ENCODE measurements at places on chromosomes 6 and 20.

- no peak for DNase-seq
Measured at GRCh38 chr6:90110971-90111370, 185.7 kb downstream of the BACH2 start.

DNA sequence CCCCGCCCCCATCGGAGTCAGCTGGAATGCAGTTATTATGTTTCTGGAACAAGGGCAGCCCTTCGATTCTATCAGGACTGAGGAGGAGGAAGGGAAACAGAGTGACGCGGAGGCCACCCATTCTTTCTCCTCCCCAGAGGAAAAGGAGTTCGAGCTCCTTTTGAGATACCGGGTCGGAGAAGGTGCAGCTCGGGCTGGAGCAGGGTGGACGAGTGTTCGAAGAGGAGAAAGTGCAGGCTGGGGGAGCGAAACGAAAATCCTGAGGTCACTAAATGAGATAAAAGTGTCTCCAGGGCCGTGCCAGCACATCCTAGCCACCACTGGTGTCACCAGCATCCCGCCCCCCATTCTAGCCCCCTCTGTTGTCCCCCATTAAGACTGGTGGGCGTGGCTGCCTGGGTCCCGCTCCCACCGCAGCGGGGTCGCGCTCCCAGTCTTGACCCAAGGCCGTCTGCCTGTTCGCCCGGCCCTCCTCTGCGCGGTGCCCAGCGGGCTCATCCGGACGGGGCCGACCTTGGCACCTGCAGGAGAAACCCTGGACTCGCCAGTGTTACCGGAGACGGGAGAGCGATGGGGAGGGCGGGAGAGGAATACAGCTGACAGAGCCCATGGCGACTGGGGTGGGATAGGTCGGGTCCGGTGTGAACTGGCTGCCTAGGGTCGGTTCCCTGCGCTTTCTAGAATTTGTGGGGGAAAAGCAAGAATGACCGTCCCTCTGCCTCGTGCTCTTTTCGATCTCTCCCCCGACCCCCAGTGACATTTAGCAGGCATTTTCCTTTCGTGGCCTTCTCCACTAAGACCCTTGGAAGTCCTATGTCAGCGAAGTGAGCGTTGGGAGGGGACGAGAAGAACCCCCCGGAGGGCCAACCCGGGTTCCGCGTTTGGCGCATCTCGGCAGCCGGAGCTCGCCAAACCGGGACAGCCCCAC lies 16.2 kb downstream of the FOXA2 start:
- no peak for DNase-seq

- DNase-seq = no peak
Measured at GRCh38 chr6:142833054-142833453, 111.9 kb downstream of the HIVEP2 start.

GRCh38 chr20:59235226-59235625 lies 65.2 kb upstream of the EDN3 start:
- DNase-seq = no peak

DNA sequence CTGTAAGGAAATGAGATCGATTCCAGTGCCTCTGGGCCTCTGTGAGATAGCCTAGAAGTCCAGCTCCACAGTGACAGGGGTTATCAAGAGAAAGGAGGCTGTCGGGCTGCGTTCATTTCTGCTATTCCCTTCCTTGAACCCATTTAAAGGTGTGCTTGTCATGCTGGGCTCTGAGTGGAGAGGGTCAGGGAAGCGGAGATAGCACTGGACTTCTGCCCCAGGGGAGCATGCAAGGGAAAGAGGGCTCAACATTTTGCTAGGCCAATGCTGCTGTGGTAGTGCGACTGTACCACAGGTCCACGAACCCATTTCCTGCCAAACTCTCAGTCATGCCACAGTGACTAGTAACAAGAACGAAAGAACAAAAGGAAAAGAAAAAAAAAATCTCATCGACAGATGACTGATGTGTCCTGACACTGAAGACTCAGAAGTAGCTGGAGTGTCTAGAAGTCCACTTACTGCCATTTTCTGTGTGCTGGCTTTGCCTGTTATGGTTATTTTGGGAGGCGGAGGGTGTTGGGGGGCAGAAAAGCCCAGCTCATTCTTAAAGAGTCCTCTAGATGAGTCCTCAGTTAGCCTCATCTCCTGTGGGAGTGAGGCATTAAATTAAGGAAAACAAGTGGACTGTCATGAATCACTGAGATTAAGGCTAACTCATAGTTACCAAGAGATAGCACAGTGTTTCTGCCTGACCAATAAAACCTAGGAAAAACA lies 8.1 kb downstream of the NEDD9 start:
- no peak for DNase-seq

DNA sequence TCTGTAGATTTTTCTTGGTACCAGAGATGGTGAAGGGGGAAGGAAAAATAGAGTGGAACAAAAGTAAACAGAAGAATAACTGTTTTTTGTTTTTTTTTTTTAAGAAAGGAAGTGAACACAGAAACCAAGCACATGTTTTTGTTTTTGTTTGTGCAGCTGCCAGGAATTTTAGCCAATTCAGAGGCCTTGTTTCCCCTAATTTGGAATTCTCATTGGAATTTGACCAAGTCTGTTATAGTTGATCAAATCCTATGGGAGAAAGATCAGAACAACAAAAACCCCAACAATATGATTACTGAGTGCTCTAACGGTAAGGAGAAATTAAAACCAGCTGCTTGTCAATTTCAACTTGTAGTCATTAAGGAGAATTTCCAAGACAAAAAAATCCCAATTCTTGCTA lies 18.2 kb upstream of the IL22RA2 start:
- no peak for DNase-seq

DNA sequence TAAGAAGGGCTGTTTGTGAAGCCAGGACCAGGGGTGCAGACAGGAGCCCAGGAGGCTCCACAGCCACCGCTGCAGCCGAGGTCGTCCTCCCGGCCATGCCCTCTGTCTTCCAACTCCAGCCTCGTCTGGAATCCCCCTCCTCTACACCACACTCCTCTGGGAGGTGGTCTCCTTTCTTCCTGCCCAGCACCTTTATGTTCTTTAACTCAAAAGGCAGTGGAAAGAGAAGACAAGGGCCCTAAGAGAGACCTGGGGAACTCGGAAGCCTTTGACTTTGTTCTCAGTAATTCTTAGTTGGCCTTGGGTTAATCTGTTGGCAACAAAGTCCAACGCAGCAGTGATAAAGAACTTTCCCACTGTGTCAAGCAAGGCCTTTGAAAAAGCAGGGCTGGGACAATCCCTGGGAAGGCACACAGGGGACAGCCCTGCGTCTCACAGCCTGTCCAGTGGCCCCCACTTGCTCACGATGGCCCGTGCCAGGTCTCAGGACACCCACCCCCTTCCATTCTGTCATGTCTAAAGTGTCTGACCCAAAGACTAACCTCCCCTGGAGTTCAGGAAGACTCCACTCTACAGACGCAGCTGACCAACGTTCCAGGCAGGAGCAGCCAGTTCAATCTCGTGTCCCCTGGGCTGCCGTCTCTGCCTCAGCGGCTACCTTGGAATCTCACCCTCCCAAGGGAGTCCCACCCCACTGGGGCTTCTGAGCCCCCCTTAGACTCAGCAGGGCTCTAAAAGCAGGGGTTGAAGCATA lies 42.8 kb upstream of the FAM50B start:
- DNase-seq = no peak

GRCh38 chr6:136784271-136784664 lies 8.0 kb downstream of the MAP3K5 start:
- DNase-seq = no peak

DNA sequence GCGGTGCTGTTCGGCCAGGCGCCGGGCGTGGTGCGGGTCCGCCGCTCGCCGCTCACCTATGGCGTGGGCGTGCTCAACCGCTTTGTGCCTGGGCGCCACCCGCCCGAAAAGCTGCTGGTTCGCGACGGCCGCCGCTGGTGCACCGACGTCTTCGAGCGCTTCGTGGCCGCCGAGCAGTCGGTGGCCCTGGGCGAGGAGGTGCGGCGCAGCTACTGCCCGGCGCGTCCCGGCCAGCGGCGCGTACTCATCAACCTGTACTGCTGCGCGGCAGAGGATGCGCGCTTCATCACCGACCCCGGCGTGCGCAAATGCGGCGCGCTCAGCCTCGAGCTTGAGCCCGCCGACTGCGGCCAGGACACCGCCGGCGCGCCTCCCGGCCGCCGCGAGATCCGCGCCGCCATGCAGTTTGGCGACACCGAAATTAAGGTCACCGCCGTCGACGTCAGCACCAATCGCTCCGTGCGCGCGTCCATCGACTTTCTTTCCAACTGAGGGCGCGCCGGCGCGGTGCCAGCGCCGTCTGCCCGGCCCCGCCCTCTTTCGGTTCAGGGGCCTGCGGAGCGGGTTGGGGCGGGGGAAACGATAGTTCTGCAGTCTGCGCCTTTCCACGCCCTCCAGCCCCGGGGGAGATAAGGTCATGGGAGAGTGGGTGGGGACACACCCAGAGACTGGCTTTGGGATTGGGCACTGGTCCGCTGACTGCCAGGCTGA lies 15.7 kb downstream of the ADISSP start:
- DNase-seq = no peak

- DNase-seq = no peak
Measured at GRCh38 chr6:159416891-159417560, 247.8 kb downstream of the FNDC1 start.

GRCh38 chr6:33668914-33669313 lies 42.6 kb downstream of the UQCC2 start:
- DNase-seq = no peak

GRCh38 chr20:20363799-20364592 lies 3.9 kb upstream of the INSM1 start:
- no peak for DNase-seq

- no peak for DNase-seq
Measured at GRCh38 chr6:52557389-52558265, 19.2 kb downstream of the TRAM2 start.

DNA sequence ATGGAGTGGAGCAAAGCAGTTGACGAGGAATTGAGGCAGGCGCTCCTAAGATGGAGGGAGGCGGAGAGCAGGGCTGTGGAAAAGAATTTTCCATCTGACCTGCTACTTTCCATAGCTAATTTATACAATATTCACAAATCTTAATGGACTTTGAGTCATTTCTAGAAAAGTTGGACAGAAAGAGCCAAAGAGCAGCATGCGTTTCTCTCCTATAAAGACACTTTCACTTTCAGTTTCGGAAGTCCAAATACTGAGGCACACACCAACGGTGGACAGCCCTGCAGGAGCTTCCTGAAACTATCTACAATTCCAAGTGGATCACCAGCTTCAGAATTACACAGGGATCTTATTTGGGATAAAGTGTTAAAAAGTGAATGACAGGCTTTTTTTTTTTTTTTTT lies 43.5 kb downstream of the PANK2 start:
- DNase-seq = no peak

DNA sequence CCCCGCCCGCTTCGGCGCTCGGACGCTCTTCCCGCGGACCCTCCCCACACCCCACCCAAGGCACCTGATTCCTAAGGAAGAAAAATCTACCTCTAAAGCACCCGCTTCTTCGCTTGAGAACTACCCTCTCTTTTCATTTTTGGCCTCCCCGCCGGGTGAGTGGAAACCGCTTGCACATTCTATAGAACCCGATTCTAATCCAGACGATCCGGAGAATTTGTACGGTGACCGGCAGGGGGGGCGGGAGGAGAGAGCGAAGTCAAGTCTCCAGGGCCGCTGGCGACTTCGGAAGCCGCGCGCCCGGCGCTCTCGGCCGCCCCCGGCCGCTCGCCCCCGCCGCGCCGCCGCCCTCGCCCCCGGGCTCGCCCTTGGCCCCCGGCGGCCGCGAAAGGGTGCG lies at the start of gene RBM24:
RBM24 (plus strand) TSS at position 262 of the 397 bp plus-strand sequence. CDS start 221 bp downstream, outside the sequence.
- no peak for DNase-seq

GRCh38 chr20:18359854-18360253 lies 71.5 kb downstream of the ZNF133 start:
- DNase-seq = no peak

DNA sequence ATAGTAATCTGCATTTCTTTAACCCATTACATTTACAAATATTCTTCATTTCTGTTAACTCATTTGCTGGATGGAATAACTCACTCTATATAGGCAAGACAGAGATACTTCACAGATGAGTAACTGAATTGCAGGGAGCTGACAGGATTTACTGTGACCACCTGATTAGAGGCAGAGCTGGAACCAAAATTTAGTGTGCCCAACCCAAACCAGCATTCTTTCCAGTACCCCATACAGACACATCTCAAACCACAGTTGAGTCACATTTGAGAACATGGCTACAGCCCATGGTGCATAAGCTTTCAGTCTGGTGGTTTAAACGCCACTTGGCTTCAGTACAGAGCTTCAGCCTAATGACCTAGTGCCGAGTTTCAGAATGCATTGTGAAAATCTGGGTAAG lies 138.4 kb upstream of the TENT5A start:
- DNase-seq = no peak

DNA sequence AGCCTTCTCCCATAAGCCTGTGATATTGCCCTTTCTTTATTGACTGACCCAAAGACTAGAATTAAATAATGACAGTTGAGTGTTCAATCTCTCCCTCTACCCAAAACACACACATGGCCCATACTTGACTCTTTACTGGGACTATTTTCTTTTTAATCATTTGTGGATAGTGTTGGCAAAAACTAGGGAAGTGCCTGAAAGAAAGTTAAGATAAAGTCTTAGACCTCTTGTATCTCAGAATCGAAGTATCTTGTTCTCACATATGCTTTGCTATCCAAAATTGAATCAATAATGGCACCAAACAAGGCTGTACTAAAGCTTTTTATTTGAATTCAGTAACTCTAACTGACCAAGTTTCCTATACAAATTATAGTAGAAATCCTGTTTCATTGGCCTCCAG lies 19.0 kb downstream of the TMEM244 start:
- no peak for DNase-seq

DNA sequence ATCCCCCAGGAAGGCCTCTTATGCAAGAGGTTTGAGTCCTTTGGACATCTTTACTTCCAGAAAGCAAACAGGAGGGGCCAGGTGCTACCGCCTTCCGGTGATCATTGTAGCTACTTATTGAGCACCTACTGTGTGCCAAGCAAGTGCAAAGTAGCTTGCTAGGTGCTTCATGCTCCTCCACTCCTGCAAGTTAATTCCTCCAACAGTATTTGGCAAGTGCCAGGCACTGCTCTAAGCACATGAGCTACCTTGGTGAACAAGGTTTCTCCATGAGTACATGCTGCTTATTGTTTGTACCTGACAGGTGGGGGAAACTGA lies 2.3 kb downstream of the CPNE5 start:
- no peak for DNase-seq

DNA sequence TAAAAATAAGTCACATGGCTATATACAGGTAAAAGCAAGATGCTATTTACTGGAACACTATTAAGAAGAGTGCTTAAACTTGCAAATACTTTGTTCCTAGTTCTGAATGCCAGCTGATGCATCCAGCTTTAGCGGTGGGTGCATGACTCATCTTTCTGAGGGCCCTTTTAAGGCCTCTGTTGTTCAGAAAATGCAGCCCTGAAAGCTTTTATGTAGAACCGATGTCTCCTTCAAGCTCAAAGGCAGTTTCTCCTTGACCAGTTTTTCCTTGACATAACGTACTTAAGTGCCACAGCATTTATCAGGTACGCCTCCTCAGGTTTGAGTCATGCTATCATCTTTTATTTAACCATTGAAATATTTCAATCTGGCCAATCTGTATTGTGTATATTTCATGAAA lies 82.8 kb downstream of the MLIP start:
- DNase-seq = no peak

DNA sequence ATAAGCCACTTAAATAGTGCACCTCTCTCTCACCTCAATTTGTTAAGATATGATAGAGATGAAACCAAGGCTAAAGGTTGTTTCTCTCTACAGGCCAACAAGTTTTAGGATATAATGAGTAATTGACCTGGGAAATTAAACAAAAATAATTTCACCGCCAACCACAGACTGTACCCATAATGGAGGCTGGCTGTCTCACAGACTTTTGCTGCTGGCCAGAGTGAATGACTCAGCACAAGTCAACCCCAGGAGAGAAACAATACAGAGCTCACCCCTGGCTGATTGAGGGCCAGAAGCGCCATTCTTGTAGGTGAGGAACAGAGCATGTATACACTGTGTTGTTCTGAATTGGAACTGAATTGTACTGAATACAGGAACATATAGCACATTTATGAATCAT lies 99.9 kb downstream of the CAP2 start:
- no peak for DNase-seq
